ENCODE measurements at places on chromosomes 5 and 9. TPM values are rescaled to one million over a fixed set of nuclear protein-coding genes. Genes with fewer than 3 reads are reported as not detected.

The CLINT1 gene
- total RNA-seq = 53.8 TPM

The ALAD gene
- 23.2 TPM for total RNA-seq

DNA sequence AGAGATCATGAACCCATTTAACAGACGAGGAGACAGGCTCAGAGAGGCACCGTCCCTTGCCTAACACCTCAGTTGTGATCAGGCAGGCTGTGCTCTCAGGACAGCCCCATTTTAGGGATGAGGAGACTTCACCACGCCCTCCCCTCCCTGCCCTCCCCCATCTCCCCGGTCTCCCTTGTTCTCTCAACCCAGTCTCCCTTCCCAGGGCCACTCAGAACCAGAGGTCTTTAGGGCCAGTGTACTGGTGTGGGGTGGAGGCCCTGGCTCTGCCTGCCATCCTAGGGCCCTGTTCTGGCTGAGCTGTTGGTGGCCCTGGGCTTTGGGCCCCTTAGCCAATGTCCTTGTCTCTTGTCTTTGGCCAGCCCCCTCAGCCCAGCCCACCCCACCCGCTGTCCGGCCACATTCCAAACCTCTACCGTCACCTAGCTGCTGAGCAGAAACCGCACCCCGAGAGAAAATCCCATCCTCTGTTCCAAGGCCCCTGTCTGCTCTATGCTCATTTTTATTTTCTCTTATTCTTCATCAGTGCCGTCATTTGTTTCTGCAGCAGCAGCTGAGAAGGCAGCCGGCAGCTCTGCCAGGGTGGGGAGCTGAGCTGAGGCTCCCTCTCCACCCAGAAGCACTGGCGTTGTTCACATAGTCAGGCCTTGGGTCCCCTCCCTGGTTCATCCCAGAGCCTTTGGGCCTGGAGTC lies 33.9 kb downstream of the OLFML2A start:
- H3K27ac ChIP-seq = no peak overlapping the region
- H3K36me3 ChIP-seq = no peaks in the 10 kb centered on the region
- H3K27me3 ChIP-seq = no peaks in the 10 kb centered on the region
- peaks cover 28% of the 10 kb centered on the region for H3K4me1 ChIP-seq

DNA sequence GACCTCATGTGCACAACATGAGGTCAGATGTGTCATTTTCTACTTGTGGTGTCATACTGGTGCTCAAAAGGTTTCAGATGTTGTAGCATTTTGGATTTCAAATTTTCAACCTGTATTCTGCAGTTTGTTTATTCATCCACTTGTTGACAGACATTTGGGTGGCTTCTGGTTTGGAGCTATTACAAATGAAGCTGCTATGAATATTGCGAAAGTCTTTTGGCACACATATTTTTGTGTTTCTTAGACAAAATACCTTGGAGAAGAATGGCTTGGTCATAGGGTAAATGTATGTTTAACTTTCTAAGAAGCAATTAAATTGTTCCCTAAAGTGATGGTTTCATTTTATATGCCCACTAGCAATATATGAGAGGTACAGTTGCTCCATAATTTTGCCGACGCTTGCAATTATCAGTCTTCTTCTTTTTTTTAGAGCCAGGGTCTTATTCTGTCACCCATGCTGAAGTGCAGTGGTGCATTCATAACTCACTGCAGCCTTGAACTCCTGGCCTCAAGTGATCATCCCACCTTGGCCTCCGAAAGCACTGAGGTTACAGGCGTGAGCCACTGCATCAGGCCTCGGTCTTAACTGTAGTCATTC lies 70.7 kb upstream of the TRPC7 start:
- H3K36me3 ChIP-seq = no peaks in the 10 kb centered on the region
- no peak overlapping the region for H3K4me3 ChIP-seq
